Umbilical cord (tissue), 2 donors: ENCODE measurements at places on chromosomes 7 and 10.

DNA sequence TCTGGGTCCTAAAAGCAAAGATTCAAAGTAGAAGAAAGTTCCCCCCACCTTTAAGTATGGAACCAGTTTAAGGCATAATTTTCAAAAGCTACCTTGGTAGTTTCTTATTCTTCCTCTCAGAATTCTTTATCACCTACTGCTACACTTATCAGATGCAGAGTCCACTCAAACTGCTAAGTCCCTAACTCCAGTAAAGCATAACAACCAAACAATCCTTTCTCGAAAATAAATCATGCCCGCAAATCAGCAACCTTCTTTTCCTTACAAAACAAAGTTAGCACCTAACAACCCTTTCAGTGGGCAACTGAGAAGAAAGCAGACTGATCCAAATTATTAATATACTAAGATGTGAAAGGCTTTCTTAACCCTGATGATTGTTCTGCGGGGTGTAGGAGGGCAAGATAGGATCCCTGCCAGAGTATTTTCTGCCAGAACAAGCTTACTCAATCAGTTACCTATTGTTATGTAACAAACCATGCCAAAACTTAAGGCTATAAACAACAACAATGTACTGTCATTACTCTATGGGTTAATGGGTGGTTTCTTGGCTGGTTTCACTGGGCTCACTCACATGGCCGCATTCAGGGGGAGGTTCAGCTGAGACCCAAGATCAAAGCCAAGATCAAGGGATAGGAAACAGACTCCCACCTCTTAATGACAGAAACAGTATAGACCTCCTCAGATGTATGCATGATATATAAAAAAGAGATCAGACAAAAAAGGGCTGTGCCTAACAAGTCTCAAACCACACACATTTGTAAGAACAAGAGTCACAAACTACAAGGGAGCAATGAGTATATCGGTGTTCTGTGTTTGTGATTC is 42.0 kb downstream of the CCDC6 start:
- no peak for DNase-seq

DNA sequence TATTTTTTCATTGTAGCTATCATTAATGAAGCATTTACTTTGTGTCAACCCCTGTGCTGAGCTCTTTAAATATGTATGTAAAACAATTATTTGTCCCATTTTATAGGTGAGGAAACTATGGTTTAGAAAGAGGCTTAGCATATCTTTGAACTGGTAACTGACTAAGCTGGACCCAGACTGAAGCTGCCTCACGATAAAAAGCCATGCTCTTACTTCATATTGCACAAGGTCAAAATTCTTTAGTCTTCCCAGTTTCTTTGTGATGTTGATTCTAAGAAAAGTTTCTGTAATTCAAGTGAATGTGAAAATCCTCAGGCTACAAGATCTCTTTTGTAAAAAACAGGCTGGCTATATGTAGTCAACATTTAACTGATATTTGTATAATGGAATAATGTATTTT is 46.6 kb upstream of the SLC16A12 start:
- no peak for DNase-seq

DNA sequence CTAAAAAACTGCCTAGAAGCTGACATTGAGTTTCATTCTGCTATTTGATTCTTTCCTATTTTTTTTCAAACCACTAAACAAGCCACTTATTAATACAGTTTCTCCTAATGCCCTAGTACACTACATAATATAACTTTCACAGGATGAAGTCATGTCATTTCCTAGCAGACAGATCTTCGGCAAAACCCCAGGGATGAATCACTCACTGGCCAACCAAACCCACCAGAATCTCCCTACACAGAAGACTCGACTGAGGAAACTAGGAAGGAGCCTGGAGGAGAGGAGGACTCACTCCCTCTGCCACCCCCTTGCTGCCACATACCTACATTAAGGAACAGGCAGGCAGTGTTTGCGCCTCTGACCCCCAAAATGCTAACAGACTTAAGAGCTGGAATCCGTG is 33.4 kb downstream of the XPNPEP1 start:
- peak; percentile 30 for DNase-seq

DNA sequence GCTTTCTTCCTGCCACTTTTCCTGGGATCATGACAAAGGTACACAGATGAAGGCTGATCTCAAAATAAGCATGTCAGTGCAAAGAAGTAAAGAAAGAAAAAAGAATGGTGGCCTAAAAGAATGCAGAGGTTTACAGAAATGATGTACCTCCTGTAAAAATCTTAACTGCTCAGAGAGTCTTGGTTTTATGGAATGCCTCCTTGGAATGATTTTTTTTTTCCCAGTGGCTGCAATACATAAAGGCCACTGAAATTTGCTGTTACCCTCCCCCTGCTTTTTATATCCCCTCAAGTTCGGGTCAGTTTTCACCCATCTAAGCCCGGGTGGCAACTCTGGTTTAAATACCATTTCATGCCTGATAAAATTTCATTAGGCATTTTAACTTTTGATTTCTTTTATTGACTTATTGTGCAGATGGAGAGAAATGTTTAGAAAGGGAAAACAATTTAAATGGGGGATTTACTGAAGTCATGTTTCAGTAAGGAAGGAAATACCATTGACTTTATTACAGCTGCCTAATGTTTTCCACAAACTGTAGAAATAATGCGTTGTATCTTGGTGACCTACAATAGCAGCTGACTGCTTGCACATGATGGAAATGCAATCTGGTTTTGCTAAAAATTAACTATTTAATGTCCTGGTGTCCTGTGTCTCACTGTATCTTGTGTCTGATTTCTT is 102.5 kb downstream of the SAMD9 start:
- peak; percentile 85 for DNase-seq

DNA sequence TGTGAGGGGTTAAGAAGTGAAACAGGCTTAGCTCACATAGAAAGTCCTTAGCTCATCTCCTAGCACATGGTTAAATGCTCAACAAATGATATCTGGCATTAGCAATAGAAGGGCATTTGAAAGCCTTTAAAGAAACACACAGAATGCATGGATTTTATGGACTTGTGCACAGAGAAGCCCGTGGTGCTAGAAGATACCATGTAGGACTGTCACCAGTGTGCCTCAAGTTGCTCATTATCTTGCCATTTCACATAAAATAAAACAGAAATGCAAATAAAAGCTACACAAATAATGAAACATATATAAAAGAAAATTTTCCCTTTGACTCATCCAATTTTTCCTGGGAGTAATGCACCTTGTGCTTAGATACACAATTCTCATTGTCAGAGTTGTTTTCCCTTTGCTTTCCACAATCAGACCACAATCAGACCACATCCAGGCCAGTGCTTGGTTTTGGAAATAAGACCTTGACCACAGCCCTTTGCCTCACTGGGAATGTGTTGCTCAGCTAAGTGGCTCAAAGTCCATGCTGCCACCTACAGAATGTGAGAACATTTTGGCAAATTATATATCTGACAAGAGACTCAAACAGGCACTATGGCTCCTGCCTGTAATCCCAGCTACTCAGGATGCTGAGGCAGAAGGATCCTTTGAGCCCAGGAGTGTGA is 9.5 kb upstream of the WDR11 start:
- DNase-seq: no peak

DNA sequence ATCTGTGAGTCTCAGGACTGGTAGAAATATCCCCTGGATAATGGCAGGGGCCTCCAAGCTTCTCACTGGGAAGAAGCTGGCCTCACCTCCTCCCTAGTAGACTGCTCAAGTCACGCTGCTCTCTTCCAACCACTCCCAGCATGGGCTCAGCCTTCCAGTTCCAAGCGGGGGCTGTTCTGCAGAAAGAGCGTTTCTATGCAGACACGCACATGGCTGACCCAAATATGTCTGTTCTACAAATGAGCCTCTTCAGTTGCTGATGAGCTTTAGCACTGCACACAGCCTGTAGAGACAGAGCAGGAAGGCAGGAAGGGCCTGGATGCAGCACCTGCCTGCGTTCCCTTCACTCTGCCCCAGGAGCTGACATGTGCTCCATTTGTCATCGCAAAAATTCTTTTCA is 523.9 kb upstream of the MGMT start:
- DNase-seq: peak; percentile 32
